AG09319 (cell line): ENCODE measurements at places on chromosomes 1 and 21.

DNA sequence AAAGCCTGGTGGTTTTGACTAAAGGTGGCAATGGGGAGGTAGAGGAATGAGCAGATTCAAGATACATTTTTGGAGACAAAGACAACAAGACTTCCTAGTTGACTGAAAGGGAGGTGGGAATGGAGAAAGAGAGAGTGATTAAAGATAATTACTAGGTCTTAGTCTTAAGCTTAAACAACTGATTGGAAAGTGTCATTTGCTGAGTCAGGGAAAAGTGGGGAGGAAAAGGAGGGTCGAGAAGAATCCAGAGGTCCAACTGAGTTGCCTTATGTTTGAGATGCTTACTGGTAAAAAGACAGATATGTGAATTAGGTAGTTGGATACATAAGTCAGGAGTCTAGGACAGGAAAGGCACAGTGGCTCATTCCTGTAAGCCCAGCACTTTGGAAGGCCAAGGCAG is 179.3 kb downstream of the RGS7 start:
- DNase-seq: no peak

GRCh38 chr21:16642353-16642752 is 870.5 kb upstream of the CXADR start:
- no peak for DNase-seq

GRCh38 chr1:22118291-22118992 is 24.5 kb downstream of the WNT4 start:
- DNase-seq: no peak

GRCh38 chr1:236247286-236247685 is 34.5 kb downstream of the ERO1B start:
- DNase-seq: no peak

DNA sequence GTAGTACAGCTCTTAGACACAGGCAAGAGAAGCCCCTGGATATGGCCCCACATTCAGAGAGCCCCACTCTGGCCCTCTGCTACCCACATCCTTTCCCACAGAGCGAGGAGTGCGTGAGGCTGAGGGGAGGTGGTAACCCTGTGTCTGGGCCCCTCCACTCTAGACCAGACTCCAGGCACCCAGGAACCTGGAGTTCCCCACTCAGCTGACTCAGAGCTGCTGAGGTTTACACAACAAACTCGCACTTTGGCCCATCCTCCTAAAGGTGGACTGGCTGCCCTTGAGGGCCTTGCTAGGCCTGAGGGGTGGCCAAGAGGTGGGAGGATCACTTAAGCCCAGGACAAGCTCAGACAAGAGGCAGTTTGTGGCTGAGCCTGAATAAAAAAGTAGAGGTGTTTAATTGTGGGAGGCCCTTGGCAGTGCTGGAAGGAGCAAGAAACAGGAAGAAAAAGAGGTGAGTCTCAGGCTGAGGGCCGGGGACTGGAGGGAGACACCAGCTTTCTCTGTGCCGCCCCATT is 10.7 kb downstream of the MR1 start:
- DNase-seq: no peak

DNA sequence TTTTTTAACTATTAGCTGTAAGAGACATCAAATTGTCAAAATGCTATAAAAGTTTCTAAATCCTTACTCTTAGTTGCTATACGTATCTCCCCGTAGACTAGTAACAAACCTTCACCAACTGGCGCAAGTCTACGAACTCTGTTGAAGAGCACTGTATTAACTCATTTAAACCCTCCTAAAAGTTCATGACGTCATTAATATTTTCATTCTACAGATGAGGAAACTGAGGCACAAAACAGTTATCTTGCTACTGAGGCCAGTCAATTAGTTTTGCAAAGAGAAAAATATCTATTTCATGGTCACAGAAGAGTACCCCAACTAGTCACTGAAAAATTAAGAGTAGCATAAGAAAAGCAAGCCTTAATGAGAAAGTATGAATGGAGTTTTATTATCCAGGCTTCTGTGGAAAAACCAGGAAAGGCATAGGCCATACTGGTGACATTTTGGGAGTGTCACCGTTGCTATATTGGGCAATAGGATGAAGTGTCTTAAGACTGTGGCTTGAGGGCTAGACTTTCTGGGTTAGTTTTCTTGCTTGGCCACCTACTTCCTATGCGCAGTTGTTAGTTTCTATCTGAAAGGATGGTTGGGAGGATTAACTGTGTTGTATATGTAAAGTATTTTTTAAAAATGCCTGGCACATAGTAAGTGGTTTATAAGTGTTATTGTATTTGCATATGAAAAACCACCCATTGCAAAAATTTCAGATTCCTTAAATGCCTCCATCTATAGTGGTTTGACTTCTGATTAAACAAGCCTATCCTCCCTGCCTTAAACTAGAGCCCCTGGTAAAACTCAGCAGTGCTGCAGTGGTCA is 52.4 kb upstream of the SYT14 start:
- no peak for DNase-seq

GRCh38 chr1:202362212-202362611 is 13.7 kb downstream of the PPP1R12B start:
- no peak for DNase-seq

GRCh38 chr1:224274970-224275626 is 54.9 kb downstream of the NVL start:
- DNase-seq: no peak

DNA sequence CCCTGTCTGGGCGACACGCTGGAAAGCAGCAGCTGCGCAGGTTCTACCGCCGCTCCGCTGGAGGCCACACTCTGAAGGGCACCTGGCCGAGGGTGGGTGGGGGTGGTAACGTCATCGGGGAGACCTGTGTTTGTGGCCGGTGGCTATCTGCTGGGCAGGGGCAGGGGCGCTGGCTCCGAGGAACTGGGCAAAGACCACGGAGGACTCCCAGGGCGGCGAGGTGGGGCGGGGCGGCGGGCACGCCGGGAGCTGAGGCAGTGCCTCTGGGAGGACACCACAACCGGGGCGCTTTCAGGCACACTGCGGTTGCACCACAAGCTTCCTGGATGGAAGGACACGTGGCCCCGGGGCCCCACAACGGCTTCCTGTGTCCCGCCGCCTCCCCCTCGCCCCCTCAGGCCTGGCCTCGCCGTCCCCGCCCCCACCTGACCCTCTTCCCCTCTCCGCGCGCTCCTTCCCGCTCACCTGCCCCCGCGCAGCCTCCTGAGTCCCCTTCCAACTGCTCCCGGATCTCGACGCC is 3.3 kb upstream of the DENND2D start:
- DNase-seq: no peak

DNA sequence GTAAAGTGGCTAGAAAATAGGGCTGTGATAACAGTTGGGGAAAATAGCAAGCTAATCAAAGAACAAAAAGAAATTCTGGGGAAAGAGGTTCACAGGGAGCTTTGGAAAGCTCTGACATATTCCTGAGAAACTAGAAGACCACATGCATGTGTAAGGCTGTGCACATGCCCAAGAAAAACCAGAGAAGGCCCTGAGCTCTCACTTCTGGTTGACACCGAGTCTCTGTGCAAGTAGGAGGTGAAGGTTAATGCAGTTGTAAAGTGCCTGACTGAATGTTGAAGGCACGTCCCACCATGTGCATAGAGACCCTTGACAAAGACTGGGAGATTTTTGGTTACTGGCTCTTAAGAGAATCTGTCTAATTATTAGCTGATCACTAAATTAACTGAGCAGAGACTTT is 261.0 kb downstream of the DYRK1A start:
- no peak for DNase-seq
